Activated T-helper 2 cell treated with anti-CD3 and anti-CD28 coated beads, Interferon-gamma antibody, Interleukin-2, Interleukin-4, amounts not matched to agents 10 μg/mL and 5 μg/mL and 100 μg/mL, durations not matched to agents 14 hours and 24 hours and 36 hours (primary cell): ENCODE measurements at places on chromosomes 7 and 10. TPM values are rescaled to one million over a fixed set of nuclear protein-coding genes. Genes with fewer than 3 reads are reported as not detected.

DNA sequence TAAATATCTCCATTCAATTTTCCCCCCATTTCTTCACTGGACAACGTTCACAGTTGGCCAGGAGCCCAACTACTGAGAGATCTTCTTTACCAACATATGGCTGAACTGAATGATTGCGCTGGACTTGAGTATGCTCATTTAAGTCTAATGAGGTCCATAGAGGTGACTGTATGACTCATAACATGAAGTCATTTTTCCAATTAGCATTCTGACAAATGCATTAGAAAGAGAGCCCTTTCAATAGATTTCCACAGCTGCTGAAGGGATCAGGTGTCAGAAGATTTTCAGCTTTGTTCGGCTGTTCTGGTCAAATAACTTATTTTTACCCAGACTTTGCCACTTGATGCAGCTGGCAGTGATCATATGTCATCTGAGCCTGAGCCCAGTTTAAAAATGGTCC, 438.0 kb downstream of the ETV1 start:
- no peaks in the 10 kb centered on the region for H3K4me1 ChIP-seq
- no peak for DNase-seq
- no peaks in the 10 kb centered on the region for H3K27me3 ChIP-seq
- H3K27ac ChIP-seq, result no peak overlapping the region
- no peaks in the 10 kb centered on the region for H3K36me3 ChIP-seq

- no peak overlapping the region for H3K4me3 ChIP-seq
- H3K27me3 ChIP-seq, result peaks cover 2% of the 10 kb centered on the region
- no peak overlapping the region for H3K27ac ChIP-seq
- no peak for DNase-seq
- H3K4me1 ChIP-seq, result no peaks in the 10 kb centered on the region
Observed at GRCh38 chr10:2813693-2814092, 253.7 kb upstream of the PFKP start.

GRCh38 chr10:97207131-97207530, 21.4 kb upstream of the SLIT1 start:
- H3K36me3 ChIP-seq, result no peaks in the 10 kb centered on the region
- no peak for DNase-seq
- no peak overlapping the region for H3K27ac ChIP-seq

GRCh38 chr10:120162471-120162870, 269.9 kb downstream of the SEC23IP start:
- H3K4me1 ChIP-seq, result no peaks in the 10 kb centered on the region
- no peak overlapping the region for H3K27ac ChIP-seq
- H3K27me3 ChIP-seq, result no peaks in the 10 kb centered on the region
- no peak overlapping the region for H3K4me3 ChIP-seq
- H3K36me3 ChIP-seq, result no peaks in the 10 kb centered on the region
- no peak for DNase-seq

- no peak overlapping the region for H3K27ac ChIP-seq
- H3K36me3 ChIP-seq, result no peaks in the 10 kb centered on the region
- no peaks in the 10 kb centered on the region for H3K4me1 ChIP-seq
- H3K27me3 ChIP-seq, result no peaks in the 10 kb centered on the region
Observed at GRCh38 chr10:93259126-93259525, 185.4 kb downstream of the CYP26A1 start.

MYL10 gene
- total RNA-seq, result not detected in 2 replicates
